ENCODE measurements at places on chromosomes 2 and 18.

GRCh38 chr2:75066121-75066902 is 107.9 kb downstream of the POLE4 start:
- peak; percentile 29 for DNase-seq

DNA sequence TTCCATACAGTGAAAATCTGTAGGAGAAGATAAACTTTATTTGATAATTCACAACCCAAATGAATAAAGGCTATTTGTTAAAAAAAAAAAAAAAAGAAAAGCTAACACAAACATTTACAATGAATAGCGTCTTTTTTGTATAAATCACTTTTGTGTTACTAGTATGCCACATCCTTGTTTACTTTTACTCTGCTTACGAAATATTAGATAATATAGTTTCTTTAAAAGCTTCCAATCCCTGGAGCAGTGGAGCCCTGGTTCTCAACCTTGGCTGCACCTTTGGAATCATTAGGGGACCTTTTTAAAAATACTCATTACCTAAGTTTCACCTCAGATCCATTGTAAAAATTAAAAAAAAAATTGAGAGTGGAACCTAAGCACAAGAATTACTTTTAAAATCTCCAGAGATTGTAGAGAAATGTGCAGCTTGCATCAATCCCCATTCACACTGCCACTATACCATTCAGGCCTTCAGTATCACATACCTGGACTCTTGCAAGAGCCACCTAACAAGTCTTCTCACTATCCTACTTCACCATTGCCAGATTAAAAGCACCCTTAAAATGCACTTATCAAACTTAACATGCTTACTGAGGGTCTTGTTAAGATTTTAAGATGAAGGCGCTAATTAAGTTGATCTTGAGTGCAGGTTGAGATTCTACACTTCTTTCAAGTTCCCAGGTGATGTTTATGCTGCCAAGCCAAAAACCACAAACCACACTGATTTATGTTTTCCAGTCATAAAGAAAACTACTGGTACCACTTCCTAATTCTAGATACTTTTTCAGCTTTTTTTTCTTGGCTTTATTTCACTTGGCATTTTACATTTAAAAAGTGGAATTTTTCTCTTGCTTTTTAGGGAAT is 59.7 kb upstream of the ZC3H15 start:
- DNase-seq, result peak; percentile 46

- no peak for DNase-seq
Observed at GRCh38 chr2:66305718-66306117, 129.2 kb upstream of the MEIS1 start.

- no peak for DNase-seq
Observed at GRCh38 chr2:105756435-105756834, 11.7 kb downstream of the NCK2 start.

GRCh38 chr2:217621391-217621801 is 381.4 kb downstream of the TNS1 start:
- DNase-seq, result no peak

DNA sequence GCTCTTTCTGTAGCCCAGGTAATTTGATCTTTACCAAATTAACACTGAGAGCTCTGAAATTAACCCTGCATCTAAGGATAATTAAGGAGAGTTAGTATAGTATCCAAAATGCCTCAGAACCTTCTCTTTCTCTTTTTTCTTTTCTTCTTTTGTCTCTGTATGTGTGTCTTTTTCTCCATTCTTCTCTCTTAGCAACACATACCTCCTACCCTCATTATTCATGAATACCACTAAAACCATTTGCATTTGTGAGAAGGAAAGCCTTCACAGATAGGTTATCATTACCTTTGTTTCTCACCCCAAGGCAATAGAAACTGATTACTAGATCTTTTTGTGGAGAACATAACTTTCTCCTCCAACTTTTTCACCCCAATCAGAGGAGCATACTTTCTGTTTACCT is 376.5 kb upstream of the NXPH2 start:
- no peak for DNase-seq

GRCh38 chr2:18169893-18170175 is 291.4 kb downstream of the KCNS3 start:
- DNase-seq, result no peak

GRCh38 chr2:50343150-50343830 is 688.6 kb downstream of the NRXN1 start:
- no peak for DNase-seq

- DNase-seq, result no peak
Observed at GRCh38 chr18:36128530-36128870, 640 bp downstream of the SLC39A6 start.

- no peak for DNase-seq
Observed at GRCh38 chr2:19461504-19462255, 103.3 kb upstream of the OSR1 start.

DNA sequence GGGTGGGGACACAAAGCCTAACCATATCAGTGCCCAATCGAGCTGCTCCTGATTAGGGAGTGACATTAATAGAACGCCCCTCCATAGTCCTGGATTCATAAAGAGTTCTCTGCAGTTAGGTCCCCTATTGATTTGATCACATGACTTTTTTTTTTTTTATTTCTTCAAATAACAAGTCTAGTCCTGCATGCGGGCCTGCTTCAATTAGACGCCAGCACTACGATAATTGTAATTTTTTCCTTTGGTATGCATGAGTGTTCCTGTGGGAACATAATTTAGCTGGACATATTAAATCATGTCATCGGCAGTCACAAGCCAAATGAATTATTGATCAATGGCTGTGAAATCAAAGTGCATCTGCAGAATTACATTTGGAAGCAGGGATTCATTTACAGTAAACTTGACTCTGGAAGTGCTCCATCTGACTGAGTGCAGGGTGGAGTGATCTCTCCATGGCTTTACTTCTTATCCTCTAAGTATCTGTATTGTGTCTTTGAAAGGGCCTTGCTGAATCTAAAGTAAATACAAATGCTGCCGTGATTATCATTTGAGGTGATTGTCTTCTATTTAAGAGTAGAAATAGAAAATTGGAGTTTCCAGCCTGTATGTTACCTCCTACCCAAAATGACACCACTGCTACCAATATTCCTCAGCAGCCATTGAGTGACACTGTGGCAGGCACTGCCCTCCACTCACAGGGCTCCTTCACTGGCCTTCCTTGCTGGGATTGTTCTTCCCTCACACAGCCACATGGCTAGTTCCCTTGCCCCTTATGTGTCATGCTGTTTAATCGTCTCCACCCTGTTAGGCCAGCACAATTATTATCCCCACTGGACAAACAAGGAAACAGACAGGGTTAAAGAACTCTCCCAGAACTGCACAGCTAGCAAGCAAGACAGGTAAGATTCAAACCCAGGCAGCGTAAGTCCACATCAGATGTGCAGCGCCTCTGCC is 337.4 kb upstream of the ID2 start:
- no peak for DNase-seq

- DNase-seq, result no peak
Observed at GRCh38 chr2:238899386-238899785, 51.5 kb downstream of the TWIST2 start.
